ENCODE measurements at places on chromosomes 1 and 21. TPM values are rescaled to one million over a fixed set of nuclear protein-coding genes. Genes with fewer than 3 reads are reported as not detected.

Gene IL24
- total RNA-seq: not detected

Gene IL12RB2
- total RNA-seq: 5.0 TPM

- DNase-seq: no peak
- no peaks in the 10 kb centered on the region for H3K4me1 ChIP-seq
- H3K36me3 ChIP-seq: no peaks in the 10 kb centered on the region
- H3K4me3 ChIP-seq: no peak overlapping the region
These were observed 39.4 kb upstream of the CCDC27 start for GRCh38 chr1:3712573-3713535.

DNA sequence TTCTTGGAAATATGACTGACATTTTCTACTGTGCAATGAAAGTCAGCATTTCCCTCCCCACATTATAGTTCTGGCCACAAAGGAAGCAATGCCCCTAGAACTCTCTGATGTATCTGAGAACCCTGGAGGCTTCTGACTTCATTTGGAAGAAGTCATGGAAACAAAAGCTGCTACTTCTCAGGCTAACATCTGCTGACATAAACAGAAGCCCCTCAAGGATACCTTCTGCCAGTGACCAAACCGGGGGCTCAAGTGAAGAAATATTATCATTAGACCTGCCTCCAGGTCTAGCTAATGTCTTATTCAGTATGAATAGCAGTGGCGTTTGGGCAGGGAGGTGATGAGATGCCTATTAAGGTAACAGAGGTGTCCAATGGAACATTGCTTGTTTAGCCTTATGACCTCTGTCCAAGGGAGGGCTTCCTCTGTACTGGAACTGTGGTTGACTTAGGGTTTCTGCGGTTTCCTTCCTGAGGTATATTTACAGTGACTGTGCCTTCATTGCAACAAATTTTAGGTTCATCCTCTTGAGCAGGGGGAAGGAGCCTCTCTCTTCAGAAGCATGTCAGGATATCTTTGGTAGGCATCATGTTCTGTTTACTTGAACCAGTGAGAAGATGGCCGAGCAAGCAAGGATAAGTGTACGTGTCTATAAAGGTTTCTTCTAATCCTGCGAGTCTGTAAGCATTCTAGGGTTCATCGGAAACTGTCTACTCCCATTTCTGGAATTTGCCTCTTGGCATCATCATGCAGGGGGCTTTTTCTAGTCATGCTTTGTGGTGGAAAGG is 161.7 kb downstream of the PBX1 start:
- no peaks in the 10 kb centered on the region for H3K36me3 ChIP-seq
- no peaks in the 10 kb centered on the region for H3K27me3 ChIP-seq
- H3K4me1 ChIP-seq: peaks cover 92% of the 10 kb centered on the region

Gene ARHGEF11
- total RNA-seq: 9.1 TPM

- no peaks in the 10 kb centered on the region for H3K4me1 ChIP-seq
- H3K36me3 ChIP-seq: no peaks in the 10 kb centered on the region
- no peaks in the 10 kb centered on the region for H3K27me3 ChIP-seq
- no peak overlapping the region for H3K4me3 ChIP-seq
- DNase-seq: no peak
These were observed 13.8 kb downstream of the LAX1 start for GRCh38 chr1:203778789-203779188.

Gene VPS72
- 16.1 TPM for total RNA-seq

Gene PRSS38
- not detected for total RNA-seq

GRCh38 chr21:45570826-45571601 is 28.8 kb upstream of the SLC19A1 start:
- no peaks in the 10 kb centered on the region for H3K27me3 ChIP-seq
- no peak overlapping the region for H3K4me3 ChIP-seq
- DNase-seq: no peak

DNA sequence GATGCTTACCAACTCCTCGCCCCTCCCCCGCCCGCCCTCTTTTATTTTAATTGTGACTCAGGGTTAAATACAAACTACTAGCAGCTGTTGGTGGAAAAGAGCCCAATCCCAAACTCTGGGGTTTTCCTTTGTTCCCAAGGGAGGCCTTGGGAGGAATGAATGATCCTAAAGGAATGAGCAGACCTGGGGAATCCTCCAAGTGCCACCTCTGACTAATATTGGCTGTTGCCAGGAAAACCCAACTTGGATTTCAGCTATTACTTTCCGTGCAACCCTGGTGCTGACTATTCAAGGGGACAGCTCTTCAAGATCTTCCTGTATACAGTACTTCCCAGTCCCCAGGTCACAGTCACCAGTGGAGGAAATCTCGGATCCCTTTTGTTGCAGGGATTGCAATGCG is 1.3 kb upstream of the S100A10 start:
- H3K4me1 ChIP-seq: peaks cover 13% of the 10 kb centered on the region
- DNase-seq: peak; percentile 23
- H3K36me3 ChIP-seq: no peaks in the 10 kb centered on the region
- no peak overlapping the region for H3K4me3 ChIP-seq
- H3K27ac ChIP-seq: no peak overlapping the region

DNA sequence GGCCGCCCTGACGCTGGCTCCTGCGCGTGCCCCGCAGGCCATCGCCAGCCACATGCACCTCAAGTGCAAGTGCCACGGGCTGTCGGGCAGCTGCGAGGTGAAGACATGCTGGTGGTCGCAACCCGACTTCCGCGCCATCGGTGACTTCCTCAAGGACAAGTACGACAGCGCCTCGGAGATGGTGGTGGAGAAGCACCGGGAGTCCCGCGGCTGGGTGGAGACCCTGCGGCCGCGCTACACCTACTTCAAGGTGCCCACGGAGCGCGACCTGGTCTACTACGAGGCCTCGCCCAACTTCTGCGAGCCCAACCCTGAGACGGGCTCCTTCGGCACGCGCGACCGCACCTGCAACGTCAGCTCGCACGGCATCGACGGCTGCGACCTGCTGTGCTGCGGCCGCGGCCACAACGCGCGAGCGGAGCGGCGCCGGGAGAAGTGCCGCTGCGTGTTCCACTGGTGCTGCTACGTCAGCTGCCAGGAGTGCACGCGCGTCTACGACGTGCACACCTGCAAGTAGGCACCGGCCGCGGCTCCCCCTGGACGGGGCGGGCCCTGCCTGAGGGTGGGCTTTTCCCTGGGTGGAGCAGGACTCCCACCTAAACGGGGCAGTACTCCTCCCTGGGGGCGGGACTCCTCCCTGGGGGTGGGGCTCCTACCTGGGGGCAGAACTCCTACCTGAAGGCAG is 23.4 kb upstream of the ARF1 start:
- H3K27me3 ChIP-seq: no peaks in the 10 kb centered on the region
- no peak for DNase-seq
- H3K36me3 ChIP-seq: no peaks in the 10 kb centered on the region
- H3K4me3 ChIP-seq: peak overlapping the region; percentile 54

- no peak overlapping the region for H3K27ac ChIP-seq
- no peak overlapping the region for H3K4me3 ChIP-seq
- no peaks in the 10 kb centered on the region for H3K27me3 ChIP-seq
- no peaks in the 10 kb centered on the region for H3K36me3 ChIP-seq
These were observed 367.2 kb upstream of the ST6GALNAC5 start for GRCh38 chr1:76500116-76500515.

DNA sequence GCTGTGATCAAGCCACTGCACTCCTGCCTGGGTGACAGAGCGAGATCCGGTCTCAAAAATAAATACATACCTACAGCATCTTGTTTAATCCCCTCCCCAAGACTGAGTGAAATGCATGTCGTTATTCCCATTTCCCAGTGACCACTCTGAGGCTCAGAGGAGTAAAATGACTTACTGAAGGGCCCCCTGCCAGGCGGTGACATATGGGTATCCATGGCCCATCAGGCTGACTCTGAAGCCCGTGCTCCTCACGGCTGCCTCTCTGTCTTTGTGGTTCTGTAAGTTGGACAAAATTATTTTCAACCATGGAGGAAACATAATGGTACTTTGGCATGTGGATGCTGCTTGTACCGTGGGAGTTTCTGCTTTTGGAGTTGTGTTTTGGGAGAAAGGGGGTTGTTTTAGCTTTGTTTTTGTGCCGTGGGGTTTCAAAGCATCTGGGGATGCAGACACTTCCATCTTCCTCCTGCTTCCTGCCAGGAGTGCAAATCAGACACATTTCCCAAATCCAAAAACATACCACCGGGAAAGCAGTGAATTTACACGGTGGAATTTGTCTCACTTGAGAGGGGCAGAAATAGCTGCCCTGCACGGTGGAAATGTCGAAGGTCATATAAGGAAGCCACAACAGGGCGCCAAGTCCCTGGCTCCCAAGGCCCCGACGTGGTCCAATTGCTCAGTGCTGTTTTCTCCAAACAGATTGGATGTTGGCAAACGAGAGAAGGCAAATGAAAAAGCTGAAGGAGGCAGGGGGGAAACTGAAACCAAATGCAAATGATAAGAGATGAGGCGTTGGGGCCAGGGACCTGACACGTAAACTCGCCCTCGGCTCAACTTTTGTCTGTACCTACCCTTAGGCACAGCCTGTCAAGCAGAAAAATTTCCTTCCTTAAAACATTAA is 17.1 kb upstream of the PINK1 start:
- no peaks in the 10 kb centered on the region for H3K27me3 ChIP-seq
- no peaks in the 10 kb centered on the region for H3K4me1 ChIP-seq
- H3K4me3 ChIP-seq: no peak overlapping the region

Gene NPR1
- total RNA-seq: 6.9 TPM

- no peaks in the 10 kb centered on the region for H3K4me1 ChIP-seq
- H3K27me3 ChIP-seq: no peaks in the 10 kb centered on the region
These were observed 46.5 kb downstream of the SAMD13 start for GRCh38 chr1:84347932-84348555.

Gene SLC30A1
- total RNA-seq: 4.7 TPM

Gene CDKN2C
- total RNA-seq: 11.5 TPM

DNA sequence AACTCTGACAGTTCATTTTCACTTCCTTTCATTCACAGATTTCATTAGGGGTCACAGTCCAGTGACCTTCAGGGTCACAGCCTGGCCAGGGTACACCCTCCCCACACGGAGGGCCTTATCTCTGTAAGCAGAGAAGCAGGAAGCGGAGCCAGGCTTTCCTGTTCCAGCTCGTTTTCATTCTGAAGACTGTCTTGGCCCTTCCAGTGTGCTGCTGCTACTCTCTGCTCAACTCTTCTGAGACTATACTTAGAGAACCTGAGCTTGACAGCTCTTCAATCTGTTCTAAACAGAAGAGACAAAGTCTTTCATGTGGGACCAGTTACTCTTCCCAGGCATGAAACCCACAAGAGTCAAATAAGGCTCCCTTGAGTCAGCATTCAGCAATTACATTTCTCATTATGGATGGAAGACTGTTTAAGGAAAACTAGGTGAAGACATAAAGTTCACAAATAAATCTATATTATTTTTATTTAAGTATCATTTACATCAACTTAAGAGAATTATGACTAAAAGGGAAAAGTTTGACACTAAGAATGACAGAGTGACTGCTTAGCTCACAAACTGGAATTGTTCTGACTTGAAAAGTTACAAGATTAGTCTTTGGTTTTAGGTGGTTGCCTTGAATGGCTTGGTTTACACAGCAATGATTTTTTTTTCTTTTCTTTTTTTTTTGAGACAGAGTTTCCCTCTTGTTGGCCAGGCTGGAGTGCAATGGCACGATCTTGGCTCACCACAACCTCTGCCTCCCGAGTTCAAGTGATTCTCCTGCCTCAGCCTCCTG is 4.8 kb upstream of the TDRD10 start:
- H3K36me3 ChIP-seq: no peaks in the 10 kb centered on the region
- H3K27ac ChIP-seq: no peak overlapping the region
- peaks cover 6% of the 10 kb centered on the region for H3K27me3 ChIP-seq
- DNase-seq: no peak
- no peaks in the 10 kb centered on the region for H3K4me1 ChIP-seq

DNA sequence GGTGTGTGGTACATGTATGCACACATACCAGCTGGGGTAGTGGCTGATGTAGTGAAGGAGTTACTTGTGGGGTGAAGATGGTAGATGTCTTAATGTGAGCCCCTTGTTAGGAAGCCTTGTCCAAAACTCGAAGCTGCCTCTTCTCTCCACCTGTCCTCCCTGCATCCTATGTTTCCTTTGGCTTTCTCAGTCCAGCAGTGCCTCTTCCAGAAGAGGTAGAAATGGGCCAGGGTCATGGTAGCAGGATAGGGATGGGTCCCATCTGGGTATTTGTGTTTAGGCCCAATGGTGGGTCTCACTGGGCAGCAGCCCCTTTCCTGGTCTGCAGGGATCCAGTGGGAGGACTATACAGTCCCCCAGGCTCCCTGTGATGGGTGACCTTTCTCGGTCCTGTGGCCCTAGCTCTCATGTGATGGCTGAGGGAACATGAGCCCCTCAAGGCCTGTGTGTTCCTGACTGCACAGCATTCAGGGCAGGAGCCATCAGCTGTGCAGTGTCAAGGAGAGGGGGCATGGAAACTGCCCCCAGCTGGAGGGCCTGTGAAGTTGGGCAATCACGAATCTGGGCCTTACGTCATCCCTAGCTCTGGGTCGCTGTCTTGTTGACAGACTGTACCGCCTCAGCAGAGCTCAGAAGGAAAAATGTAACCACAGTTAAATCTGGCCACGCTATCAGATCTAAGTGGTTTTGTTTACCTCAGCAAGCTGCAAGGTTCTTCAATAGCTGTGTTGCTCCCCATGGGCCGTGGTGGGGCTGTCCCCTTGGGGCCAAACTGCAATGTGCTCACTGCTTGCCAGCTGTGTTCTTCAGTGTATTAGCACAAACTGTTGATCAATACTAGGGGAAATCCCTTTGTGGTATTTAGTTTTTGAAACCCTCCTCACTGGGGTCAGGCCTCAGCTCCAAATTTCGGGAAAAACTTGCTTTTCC is 82.7 kb downstream of the NOS1AP start:
- no peak overlapping the region for H3K27ac ChIP-seq
- H3K4me3 ChIP-seq: no peak overlapping the region
- no peaks in the 10 kb centered on the region for H3K27me3 ChIP-seq
- peak; percentile 33 for DNase-seq
- H3K4me1 ChIP-seq: no peaks in the 10 kb centered on the region
- H3K36me3 ChIP-seq: no peaks in the 10 kb centered on the region

- H3K27me3 ChIP-seq: no peaks in the 10 kb centered on the region
- peaks cover 14% of the 10 kb centered on the region for H3K4me1 ChIP-seq
- no peak overlapping the region for H3K27ac ChIP-seq
- no peaks in the 10 kb centered on the region for H3K36me3 ChIP-seq
- no peak for DNase-seq
These were observed 204.0 kb upstream of the HMCN1 start for GRCh38 chr1:185530215-185530614.

GRCh38 chr1:234396871-234397270 is 23.6 kb downstream of the COA6 start:
- H3K4me1 ChIP-seq: no peaks in the 10 kb centered on the region
- H3K27me3 ChIP-seq: no peaks in the 10 kb centered on the region
- H3K36me3 ChIP-seq: peaks cover 7% of the 10 kb centered on the region

Gene NR1I3
- not detected for total RNA-seq

Gene ANXA9
- total RNA-seq: 17.1 TPM

DNA sequence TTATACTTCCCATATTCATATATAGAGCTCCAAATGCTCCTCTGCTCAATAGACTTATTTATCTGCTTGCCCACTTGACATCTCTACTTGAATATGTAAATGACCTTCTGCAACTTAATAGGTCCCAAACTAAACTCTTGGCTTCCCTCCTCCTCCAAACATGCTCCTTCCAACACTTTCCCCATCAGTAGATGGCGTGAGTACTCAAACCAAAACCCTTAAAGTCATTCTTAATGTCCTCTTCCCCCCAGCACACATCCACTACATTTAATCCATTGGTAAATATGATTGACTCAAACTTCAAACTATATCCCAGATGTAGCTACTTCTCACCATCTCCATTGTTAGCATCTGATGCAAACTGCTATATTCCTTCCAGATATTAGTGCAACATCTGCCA is 48.5 kb upstream of the PBX1 start:
- DNase-seq: no peak
- H3K36me3 ChIP-seq: no peaks in the 10 kb centered on the region
- no peak overlapping the region for H3K4me3 ChIP-seq
- no peak overlapping the region for H3K27ac ChIP-seq
- H3K27me3 ChIP-seq: no peaks in the 10 kb centered on the region
- no peaks in the 10 kb centered on the region for H3K4me1 ChIP-seq
